ENCODE measurements at places on chromosomes 13 and 19. TPM values are rescaled to one million over a fixed set of nuclear protein-coding genes. Genes with fewer than 3 reads are reported as not detected.

Gene ZSCAN4
- total RNA-seq, result not detected

- no peaks in the 10 kb centered on the region for H3K36me3 ChIP-seq
- peaks cover 11% of the 10 kb centered on the region for H3K4me1 ChIP-seq
- H3K27ac ChIP-seq, result no peak overlapping the region
- H3K27me3 ChIP-seq, result peaks cover 13% of the 10 kb centered on the region
- H3K4me3 ChIP-seq, result peak overlapping the region; percentile 46
- DNase-seq, result no peak
These were observed 3.8 kb upstream of the ATP1A3 start for GRCh38 chr19:41997851-41998229.

DNA sequence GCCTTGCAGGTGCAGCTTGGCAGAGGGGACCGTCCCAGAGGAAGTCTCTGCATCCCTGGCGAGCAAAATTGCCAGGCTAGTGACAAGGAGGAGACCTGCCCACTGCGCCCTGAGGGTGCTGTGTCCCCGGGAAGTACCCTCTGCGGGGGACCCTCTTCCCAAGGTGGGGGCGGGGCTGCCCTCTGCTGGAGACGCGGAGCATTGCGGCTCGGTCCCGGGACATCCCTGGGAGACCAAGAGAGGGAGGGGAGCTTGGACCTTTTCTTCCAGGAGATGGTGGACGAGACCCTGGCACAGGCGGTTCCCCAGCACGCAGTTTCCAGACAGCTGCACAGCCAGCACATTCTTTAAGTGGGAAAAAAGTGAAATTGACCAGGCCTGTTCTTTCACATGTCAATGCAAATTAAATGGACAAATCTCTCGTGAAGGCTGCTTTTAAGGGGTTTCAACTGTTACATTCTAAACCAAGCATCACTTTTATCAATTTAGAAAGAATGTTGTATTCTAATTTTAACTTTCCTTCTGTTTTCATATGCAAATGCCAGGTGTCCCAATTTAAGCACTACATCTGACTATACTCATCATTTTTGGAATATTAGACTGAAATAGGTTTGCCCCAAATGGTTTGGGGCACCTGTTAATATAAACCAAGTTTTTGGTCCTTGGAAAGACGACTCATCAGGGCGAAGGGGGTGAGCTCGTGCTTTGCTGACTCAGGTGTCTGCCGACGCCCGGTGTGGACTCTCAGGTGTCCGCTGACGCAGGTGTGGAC, 60.7 kb downstream of the MCF2L start:
- no peak overlapping the region for H3K4me3 ChIP-seq
- no peaks in the 10 kb centered on the region for H3K27me3 ChIP-seq
- H3K27ac ChIP-seq, result no peak overlapping the region
- peaks cover 3% of the 10 kb centered on the region for H3K4me1 ChIP-seq

Gene ZMYM5
- total RNA-seq, result 8.4 TPM

DNA sequence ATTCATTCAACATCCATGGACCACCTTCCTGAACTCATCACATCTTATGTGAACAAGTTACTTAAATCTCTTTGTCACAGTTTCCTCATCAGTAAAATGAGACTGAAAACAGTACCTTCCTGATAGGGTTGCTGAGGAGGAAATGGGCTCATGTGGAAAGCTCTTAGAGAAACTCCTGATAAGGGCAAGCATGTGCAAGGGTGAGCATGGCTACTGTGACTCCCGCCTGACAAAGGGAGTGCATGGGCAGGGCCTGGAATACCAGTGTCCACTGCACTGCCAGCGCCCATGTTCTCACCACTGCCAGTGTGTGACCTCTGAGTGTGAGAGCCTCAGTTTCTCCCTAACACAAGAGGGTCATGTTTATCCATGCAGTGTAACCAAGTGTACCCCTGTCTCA, 27.3 kb upstream of the IL17D start:
- no peaks in the 10 kb centered on the region for H3K4me1 ChIP-seq
- H3K36me3 ChIP-seq, result no peaks in the 10 kb centered on the region
- no peak for DNase-seq
- H3K4me3 ChIP-seq, result no peak overlapping the region

- H3K27ac ChIP-seq, result no peak overlapping the region
- peak overlapping the region; percentile 11 for H3K4me3 ChIP-seq
- H3K36me3 ChIP-seq, result no peaks in the 10 kb centered on the region
- DNase-seq, result peak; percentile 62
- peaks cover 15% of the 10 kb centered on the region for H3K27me3 ChIP-seq
These were observed 4.7 kb upstream of the MYBPC2 start for GRCh38 chr19:50427997-50428425.

DNA sequence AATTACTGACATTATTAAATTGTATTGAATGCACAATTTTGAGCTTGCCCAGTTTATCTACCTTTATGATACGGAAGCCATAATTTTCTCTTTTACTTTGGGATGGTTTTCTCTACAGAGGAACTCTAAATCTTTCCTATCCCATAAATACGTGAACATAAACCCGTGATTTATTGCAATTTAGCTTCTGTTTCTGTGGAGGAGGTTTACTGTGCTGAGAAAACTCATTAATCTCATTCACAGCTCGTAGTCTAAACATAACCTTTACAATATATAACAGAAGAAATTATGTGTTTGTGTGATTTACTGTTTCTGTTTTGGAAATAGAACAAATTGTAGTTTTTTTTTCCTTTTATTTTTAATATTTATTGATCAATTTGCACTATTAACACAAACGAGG, 207.1 kb upstream of the PCDH9 start:
- H3K27me3 ChIP-seq, result no peaks in the 10 kb centered on the region
- no peak for DNase-seq
- no peaks in the 10 kb centered on the region for H3K36me3 ChIP-seq

DNA sequence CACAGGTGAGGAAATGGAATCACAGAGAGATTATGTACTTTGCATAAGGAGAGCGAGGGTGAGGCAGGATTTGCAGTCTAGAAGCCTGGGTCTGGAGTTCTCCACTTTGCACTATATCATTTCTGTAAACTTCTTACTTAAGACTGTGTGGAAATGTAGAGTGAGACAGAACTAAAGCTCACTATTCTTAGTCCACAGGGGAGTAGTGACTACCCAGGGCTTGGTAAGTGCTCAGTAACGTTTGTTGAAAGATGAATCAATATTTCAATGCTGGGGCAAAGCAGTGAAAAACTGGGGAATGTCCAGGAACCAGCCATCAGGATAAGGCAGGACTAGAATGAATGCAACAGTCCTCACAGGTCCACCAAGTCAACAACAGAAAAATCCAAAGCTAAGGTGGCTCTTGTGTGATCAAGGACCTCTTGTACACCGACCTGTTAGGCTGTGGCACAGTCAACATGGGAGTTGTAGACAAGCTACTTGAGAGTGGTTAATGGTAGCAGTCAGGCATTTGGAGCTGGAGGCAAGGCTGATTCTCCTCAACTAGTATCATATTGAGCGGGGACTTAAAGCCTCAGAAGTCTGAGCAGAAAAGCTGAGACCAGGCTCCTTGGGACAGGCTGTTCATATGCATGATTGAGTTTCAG, 929 bp upstream of the TNFSF13B start:
- H3K36me3 ChIP-seq, result no peaks in the 10 kb centered on the region
- H3K27me3 ChIP-seq, result no peaks in the 10 kb centered on the region
- no peak for DNase-seq

DNA sequence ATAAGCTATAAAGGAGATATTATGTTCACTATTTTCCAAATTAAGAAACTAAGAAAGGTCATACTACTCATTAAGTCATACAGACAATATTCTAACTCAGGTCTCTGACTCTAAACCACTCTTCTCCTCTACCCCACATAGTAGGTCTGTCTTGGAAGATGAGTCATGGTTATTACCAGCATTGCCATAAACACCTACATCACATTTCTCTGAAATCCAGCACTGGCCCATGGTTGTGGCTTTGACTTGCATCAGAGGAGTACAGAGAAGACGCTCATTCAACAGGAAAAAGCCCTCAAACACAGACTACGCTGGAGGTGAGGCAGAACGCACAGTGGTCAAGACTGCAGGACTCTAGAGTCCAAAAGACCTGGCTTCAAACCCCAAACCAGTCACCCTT, 476.8 kb downstream of the COG6 start:
- H3K36me3 ChIP-seq, result no peaks in the 10 kb centered on the region
- H3K27me3 ChIP-seq, result no peaks in the 10 kb centered on the region
- no peak for DNase-seq
- H3K4me3 ChIP-seq, result no peak overlapping the region
- no peaks in the 10 kb centered on the region for H3K4me1 ChIP-seq
- H3K27ac ChIP-seq, result no peak overlapping the region

GRCh38 chr13:101341464-101341863, 74.8 kb downstream of the NALCN start:
- H3K36me3 ChIP-seq, result no peaks in the 10 kb centered on the region
- no peak overlapping the region for H3K27ac ChIP-seq
- no peak for DNase-seq
- no peaks in the 10 kb centered on the region for H3K27me3 ChIP-seq
- H3K4me3 ChIP-seq, result no peak overlapping the region

DNA sequence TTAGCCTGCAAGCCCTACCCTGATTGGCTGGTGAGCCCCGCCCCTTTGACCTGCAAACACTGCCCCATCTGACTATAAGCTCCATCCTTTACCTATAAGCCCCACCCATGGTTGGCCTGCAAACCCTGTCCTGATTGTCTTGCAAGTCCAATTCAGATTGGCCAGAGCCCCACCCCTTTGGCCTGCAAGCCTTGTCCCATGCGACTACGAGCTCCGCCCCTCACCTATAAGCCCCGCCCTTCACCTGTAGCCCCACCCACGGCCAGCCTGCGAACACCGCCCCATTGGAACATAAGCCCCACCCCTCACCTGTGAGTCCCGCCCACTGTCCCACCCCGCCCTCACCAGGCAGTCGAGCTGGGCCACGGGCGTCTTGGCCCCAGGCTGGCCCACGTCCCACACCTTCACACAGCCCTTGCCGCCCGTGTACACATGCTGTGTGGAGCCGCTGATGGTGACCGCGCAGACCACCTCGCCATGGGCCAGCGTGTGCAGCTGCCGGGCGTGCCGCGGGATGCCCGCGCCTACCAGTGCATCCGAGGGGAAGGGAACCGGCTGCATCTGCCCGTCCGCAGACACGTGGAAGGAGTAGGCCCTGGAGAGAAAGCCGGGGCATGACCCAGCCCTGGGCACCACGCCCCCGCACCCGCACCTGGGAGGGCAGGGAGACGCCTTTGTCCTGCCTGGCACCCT, 22.9 kb downstream of the TLE2 start:
- H3K4me1 ChIP-seq, result 0 out of 2 replicates have a peak, but pooled peaks cover 2% of the 10 kb centered on the region
- no peaks in the 10 kb centered on the region for H3K27me3 ChIP-seq
- no peaks in the 10 kb centered on the region for H3K36me3 ChIP-seq
- peak; percentile 97 for DNase-seq
- no peak overlapping the region for H3K4me3 ChIP-seq

DNA sequence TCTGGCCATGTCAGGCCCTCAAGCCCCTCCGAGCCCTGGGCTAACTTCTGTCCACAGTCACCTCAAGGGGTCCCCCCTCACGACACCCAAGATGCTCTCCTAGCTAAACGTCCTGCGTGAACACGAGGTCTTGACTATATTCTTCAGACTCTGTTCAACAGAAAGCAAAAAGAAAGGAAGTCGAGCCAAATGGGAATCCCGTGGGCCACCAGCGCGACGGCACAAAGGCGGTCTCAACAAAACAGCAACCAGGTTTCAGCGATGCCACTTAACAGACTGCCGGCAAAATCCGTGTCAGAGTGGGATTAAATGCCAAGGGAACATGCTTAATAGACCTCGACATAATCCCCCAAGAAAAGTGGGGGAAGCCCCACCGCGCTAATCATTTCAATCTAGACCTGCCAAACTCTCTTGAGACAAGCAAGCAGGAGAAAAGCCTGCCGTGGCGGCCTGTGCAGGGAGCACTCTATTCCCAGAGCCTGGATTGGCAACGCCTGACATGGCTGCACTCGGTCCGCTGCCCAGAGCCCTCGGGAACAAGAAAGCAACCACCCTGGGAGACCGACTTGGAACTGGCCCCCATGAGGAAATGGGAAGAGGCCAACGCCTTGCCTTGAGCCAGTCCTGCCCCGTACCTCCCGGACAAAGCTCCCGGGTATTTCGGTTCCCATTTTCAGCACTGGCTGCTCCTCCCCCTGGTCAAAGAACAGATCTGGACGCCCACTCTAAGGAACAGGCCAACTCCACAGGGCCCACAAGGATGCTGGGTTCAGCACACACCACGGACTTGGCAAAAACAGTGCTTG, 16.0 kb downstream of the ZC3H4 start:
- no peak overlapping the region for H3K4me3 ChIP-seq
- H3K4me1 ChIP-seq, result peaks cover 2% of the 10 kb centered on the region
- no peaks in the 10 kb centered on the region for H3K27me3 ChIP-seq
- peaks cover 5% of the 10 kb centered on the region for H3K36me3 ChIP-seq

Gene C19orf81
- total RNA-seq, result 14.2 TPM

Gene NRTN
- total RNA-seq, result 5.3 TPM

DNA sequence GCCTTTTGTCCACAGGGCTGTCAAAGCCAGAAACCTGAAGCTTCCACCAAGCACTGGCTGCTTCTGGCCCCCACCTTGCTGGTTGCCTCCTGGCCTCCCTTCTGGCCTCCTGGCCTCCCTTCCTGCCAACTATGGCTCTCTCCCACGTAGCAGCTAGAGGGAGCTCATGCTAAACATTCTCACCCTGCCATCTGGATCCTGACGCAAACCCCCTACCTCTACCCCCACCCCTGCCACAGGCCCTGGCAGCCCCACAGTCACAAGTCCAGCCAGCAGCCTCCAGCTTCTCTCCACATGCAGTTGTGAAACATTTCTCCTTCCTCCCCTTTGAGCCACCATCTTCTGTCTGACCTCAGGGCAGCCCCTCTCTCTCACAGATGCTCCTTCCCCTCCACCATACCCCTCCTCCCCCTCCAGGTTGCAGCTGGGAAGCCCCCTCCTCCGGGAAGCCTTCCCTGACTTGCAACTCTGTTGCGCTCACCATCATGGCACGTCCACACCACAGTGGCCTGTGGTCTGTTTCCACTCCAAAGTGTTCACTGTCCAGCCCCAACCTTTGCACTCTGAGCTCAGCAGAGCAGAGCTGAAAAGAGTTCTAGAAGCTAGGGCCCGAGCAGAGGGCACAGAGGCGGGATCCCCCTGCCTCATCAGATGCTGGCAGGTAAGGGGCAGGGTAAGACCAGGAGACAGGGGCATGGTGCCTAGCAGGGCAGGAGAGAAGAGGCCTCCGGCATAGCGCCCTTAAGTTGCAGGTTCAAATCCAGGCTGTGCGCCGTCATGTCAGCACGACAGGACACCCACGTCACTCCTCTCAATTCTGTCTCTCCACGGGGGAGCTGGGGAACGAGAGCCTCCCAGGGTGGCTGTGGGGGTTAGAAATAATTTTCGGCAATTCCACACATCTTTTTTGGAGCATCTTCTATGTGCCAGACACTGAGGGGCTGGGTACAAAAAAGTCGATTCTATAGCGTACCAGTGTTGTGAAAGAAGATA, 7.3 kb downstream of the ADGRL1 start:
- DNase-seq, result no peak
- peaks cover 7% of the 10 kb centered on the region for H3K4me1 ChIP-seq
- H3K27ac ChIP-seq, result no peak overlapping the region
- H3K36me3 ChIP-seq, result no peaks in the 10 kb centered on the region

- peaks cover 33% of the 10 kb centered on the region for H3K36me3 ChIP-seq
- H3K27ac ChIP-seq, result 0 out of 2 replicates have a peak overlapping the region, but pooled peaks have one; percentile 15
- no peak for DNase-seq
- H3K27me3 ChIP-seq, result no peaks in the 10 kb centered on the region
These were observed 2.9 kb downstream of the CYP2S1 start for GRCh38 chr19:41195675-41196497.

GRCh38 chr19:15213715-15214381, 13.1 kb upstream of the NOTCH3 start:
- H3K4me1 ChIP-seq, result no peaks in the 10 kb centered on the region
- no peak overlapping the region for H3K4me3 ChIP-seq
- no peak overlapping the region for H3K27ac ChIP-seq
- no peaks in the 10 kb centered on the region for H3K27me3 ChIP-seq
